ENCODE measurements at places on chromosomes 1 and 21.

- DNase-seq = no peak
Observed at GRCh38 chr1:214314178-214314843, 33.4 kb downstream of the SMYD2 start.

- DNase-seq = no peak
Observed at GRCh38 chr1:8460784-8461183, 142.9 kb downstream of the SLC45A1 start.

DNA sequence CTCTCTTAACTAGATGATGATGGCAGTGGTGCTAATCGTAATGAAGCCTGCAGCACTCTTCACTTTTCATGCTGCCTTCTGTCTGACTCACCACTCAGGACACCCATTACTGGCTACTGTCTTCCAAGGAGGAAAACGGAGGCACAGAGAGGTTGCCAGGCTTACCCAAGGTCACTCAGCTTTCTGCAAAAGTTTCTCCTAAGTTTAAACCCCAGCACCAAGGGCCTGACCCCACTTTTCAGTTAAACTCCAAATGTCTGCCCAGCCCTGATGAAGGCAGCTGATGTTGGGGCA lies 78.1 kb upstream of the RUNX3 start:
- no peak for DNase-seq

GRCh38 chr1:221188458-221188857 lies 309.2 kb downstream of the HLX start:
- no peak for DNase-seq

- DNase-seq = no peak
Observed at GRCh38 chr1:206635978-206636345, 626 bp downstream of the DYRK3 start.

- DNase-seq = no peak
Observed at GRCh38 chr1:43565600-43566360, 35.1 kb downstream of the PTPRF start.

- no peak for DNase-seq
Observed at GRCh38 chr1:156417401-156418020, 48.5 kb downstream of the RHBG start.

DNA sequence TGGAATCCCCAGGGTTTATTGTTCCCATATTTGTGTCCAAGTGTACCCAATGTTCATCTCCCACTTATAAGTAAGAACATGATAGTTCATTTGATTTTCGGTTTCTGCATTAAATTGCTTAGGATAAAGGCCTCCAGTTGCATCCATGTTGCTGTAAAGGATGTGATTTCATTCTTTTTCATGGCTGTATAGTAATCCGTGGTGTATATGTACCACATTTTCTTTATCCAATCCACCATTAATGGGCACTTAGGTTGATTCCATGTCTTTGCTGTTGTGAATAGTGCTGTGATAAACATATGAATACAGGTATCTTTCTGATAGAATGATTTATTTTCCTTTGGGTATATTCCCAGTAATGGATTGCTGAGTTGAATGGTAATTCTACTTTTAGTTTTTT lies 20.0 kb upstream of the BATF3 start:
- no peak for DNase-seq

GRCh38 chr1:31535561-31535960 lies 40.8 kb upstream of the TINAGL1 start:
- no peak for DNase-seq

- DNase-seq = no peak
Observed at GRCh38 chr1:107405236-107405635, 264.4 kb downstream of the NTNG1 start.

- no peak for DNase-seq
Observed at GRCh38 chr1:1253972-1254666, 7.6 kb upstream of the C1QTNF12 start.

DNA sequence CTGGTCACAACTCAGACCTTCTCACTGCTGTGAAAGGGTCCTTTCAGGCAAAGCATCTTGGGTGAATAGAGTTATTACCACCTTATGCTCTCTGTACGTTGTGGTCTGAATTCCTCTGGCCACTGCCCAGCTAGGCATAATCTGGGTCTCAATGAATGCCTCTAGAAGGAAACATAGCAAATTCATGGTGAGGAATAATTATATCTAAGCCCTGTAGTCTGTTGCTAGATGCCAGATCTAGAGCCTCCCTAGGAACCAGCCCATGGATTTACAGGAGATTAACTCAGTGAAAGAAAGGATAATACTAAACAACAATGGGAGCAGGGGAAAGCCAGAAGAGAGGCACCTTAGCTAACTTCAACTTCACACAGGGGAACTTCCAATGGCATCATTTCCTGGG lies 2.4 kb upstream of the COL11A1 start:
- no peak for DNase-seq

All from stimulated activated CD8-positive, alpha-beta memory T cell treated with anti-CD3 and anti-CD28 coated beads, Interleukin-2, amount 100 ng/mL, for 1 hour (primary cell).